ENCODE measurements at places on chromosomes 6 and 20.
A peak's percentile ranks its signal among the peaks of the same experiment; 100 is the strongest.

DNA sequence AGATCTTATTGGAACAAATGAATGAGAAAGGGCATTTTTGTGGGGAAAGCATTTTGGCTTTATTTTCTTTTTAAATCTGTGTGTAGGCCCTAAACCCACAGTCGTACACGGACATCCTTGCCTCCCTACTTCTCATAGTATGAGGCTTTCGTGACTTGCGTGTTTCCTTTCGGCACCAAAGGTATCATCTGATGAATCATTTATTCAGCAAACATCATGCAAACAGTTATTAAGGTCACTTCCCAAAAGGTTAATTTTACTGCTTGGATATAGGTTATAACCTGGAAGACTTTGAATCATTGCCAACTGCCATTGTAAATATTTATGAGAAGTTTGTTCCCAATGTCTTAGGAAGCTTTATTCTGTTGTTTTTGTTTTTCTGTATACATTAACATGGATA lies 15.1 kb upstream of the SLC22A2 start:
- no peak overlapping the region for H3K27ac ChIP-seq
- H3K4me3 ChIP-seq, result no peak overlapping the region

DNA sequence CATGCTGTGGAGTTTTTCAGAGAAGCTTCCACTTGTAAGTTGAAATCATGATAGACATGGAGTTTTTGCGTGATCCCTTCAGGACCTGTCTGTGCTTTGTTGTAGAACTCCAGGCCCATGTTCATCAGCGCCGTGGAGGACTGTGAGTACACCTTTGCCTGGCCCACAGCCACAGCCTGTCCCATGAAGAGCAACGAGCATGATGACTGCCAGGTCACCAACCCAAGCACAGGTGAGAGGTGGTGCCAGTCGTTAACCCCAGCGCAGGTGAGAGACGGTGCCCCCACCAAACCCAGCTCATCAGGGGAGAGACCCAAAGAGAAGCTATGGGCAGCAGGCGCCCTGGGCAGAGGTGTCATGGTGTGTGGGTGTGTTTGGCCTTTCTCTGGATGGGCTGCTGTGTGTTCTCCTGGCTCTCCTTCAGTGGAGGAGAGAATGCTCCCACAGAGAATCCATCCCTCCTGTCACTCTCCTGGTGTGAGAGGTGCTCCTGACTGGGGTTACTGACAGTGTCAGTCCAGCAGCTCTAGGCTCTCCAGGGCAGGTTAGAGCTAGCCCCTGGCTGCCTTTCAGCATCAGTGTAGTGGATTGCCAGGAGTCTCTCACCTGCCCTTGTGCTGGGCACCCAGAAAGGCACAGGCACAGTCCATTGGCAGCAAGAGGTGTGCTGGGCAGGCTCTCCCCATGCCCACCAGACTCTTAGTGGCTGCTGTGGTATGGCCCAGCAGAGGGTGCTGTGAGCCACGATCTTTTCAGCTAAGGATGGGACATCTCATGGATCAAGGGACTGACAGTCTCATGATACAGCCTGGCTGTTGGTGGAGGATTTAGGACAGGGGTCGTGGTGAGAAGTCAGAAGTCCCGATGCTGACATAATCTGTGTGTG lies 49.6 kb upstream of the SLC22A1 start:
- DNase-seq, result no peak
- no peak overlapping the region for H3K27ac ChIP-seq
- H3K27me3 ChIP-seq, result no peaks in the 10 kb centered on the region
- H3K4me3 ChIP-seq, result no peak overlapping the region
- peaks cover 55% of the 10 kb centered on the region for H3K36me3 ChIP-seq
- no peaks in the 10 kb centered on the region for H3K4me1 ChIP-seq

DNA sequence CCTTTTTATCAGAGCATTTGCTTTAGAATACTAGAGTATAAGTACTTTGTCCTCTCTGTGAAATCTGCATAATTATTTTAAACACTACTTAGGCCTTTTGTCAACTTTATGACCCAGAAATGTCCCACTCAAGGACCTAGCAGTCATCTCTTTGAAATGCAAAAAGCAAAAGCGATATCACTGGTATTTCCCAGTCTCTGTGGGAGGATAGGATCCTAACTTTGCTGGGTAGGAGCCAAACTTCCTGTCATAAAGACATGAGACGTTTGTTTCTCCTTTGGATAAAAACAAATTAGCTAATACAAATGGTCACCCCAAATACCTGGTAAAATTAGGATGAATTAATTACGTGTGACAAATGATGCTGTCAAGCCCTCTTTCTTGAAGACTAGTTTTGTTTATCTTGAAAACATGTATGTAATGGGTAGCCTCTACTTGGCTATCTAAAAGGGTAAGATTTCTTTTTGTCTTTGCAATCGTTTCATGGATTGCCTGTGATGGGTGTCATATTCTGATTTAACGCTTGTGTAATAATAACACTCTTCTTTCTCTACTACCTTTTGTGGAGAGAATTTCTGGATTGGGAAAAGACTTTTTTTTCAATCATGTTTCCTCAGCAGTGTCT lies 36.2 kb downstream of the DCDC2 start:
- H3K4me3 ChIP-seq, result no peak overlapping the region
- no peak for DNase-seq
- peak overlapping the region; percentile 55 for H3K27ac ChIP-seq
- H3K4me1 ChIP-seq, result peaks cover 32% of the 10 kb centered on the region
- no peaks in the 10 kb centered on the region for H3K36me3 ChIP-seq
- H3K27me3 ChIP-seq, result no peaks in the 10 kb centered on the region

- peaks cover 4% of the 10 kb centered on the region for H3K27me3 ChIP-seq
- DNase-seq, result no peak
- H3K4me1 ChIP-seq, result peaks cover 28% of the 10 kb centered on the region
- no peaks in the 10 kb centered on the region for H3K36me3 ChIP-seq
- H3K27ac ChIP-seq, result peak overlapping the region; percentile 8
These were observed 202.7 kb downstream of the CLIC5 start for GRCh38 chr6:45812922-45813321.

- no peaks in the 10 kb centered on the region for H3K36me3 ChIP-seq
- no peak for DNase-seq
These were observed 402.7 kb upstream of the AGPAT4 start for GRCh38 chr6:161676586-161676985.

All from mesothelial cell of epicardium (in vitro differentiated cells).